ENCODE measurements at places on chromosomes 5 and 9.

- DNase-seq: peak; percentile 94
These were observed 639.7 kb downstream of the BNC2 start for GRCh38 chr9:16230731-16231130.

DNA sequence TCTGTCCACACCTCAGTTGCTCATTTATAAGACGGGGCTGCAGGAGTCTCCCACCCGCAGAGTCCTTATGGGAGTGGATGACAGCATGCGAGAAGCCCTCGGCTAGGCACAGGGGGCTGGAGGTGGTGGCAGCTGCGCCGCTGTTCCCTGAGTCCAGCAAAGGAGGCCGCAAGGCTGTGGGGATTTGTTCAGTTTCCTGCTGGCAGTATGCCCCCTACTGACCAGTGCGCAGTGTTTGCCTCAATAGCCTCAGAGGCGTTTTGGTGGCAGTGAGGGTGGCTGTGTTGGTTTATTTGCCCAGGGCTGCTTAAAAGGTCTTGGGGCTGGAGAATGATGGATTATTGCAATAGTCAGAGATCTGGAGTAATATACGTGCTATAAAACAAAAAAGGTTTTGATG, 176.3 kb upstream of the OTULINL start:
- peak; percentile 23 for DNase-seq

GRCh38 chr9:95433096-95433819, 83.5 kb downstream of the PTCH1 start:
- DNase-seq: no peak

- no peak for DNase-seq
These were observed 4.4 kb upstream of the DIAPH1 start for GRCh38 chr5:141623186-141623585.

DNA sequence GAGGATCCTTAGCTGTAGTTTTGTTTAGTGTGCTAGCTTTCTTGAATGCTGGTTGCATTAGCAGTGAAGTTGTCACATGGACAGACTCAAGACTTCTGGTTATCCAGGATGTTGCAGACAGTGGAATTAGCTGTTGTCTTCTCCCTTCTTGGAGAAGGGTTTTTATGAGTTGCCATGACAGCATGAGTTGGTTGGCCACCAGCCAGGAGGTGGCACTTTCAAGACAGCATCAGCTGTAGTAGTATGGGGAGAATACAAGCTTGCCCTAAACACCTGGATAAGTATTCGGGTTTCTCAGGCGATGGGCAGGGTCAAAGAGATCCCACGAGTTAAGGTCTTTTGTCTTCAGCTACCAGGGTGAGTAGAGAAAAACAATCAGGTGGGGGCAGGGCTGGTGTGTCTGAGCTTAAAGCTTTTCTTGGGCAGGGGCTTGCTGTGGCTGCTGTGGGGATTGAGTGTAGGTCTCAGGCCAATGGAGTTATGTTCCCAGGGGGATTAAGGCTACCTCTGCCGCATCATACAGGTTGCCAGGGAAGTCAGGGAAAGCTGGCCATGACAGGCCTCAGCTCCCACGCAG, 7.7 kb upstream of the C5orf47 start:
- DNase-seq: no peak

DNA sequence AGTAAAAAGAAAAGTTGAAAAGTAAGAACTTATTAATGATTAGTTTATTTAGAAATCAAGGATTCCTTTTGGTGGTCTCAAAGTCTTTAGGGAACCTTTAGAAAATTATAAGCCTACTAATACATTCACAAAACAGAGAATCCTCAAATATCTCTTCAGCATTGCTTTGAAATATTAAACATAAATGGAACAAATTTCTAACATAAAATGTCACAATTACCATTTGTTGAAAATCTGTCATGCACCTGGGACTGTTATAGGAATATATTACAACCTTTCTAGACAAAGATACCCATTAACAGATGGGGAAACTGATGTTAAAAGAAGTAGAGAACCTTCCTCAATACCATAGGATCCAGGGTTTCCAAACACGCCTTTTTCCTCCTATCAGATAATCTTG, 83.2 kb downstream of the LHFPL2 start:
- DNase-seq: no peak

- DNase-seq: no peak
These were observed at the start of gene CSF2 for GRCh38 chr5:132073231-132074013. Gene CSF2 (plus strand): TSS chr5:132073789. CDS start chr5:132073824, 35 bp downstream.

- DNase-seq: no peak
These were observed 4.2 kb downstream of the SERINC5 start for GRCh38 chr5:80251636-80252035.

GRCh38 chr9:128162215-128163026, 2.4 kb downstream of the BBLN start:
- no peak for DNase-seq

DNA sequence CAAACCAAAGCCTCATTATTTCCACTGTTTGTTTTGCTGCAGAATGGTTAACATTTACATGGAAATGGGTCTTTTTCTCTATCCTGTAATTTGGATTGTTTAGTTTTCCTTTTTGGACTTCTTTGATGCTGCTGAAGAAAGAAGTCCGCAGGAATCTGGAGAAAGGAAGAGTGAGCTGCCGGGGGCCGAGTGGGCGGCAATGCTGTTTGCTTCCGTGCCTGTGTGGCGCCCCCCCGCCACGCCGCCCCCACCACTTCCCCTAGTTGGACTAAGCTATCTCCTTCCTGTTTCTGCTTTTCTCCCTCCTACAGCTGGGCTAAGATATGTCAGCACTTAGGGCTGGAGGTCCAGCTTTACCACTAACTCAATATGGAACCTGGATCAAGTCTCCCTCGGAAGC, 39.7 kb downstream of the ACTL7B start:
- no peak for DNase-seq

GRCh38 chr9:121821326-121821725, 169.9 kb downstream of the DAB2IP start:
- no peak for DNase-seq

DNA sequence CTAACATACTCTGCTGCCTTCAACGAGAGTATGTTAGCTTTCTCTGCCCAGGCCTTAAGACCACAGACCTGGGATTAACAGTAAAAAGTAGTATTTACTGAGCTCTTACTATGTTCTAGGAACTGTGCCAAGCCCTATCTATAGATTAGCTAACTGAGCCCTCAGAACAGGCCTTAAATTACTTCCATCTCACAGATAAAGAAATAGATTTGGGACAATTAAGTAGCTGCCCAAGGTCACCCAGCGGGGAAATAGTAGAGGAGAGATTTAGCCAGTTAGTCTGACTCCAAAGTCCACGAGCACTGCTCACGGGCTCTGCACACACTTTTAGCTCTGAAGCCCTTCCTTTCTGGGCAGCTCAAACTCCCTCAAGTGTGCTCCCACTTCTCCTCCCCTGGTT, 64.5 kb upstream of the EQTN start:
- no peak for DNase-seq

DNA sequence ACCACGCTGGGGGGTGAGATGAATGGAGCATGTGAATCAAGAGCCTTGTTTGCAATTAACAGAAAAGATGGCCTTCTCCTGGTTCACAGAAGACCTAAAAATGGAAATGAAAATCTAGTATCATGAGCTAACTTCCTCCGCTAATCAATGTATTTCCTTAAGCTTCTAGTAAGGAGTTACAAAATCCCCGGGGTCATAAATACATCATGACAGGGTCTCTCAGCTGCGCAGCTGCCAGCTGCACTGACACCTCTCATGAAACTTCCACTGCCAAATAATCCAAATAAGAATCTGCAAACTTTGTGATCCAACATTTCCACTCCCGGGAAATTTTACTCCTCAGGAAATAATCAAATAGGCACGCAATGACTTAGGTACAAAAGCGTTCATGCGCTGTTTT, 11.9 kb downstream of the MYO10 start:
- no peak for DNase-seq

DNA sequence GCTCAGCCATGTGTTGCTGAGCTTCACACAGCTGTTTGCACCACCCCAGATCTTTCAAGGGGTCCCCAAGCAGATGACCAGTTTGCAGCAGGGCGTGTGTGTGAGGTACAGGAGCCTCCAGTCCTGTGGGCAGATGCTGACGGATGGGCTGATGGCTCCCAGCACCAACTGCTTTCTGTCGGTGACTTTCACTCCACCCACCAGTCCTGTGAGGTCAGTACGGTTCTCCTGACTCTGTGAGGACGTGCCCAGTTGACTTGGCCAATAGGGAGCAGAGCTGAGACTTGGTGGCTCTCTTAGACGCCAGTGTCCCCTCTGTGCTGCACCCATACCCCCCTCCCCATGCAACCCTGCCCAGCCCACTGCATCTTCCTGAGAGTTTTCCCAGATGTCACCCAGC, 19.7 kb downstream of the COL5A1 start:
- DNase-seq: no peak

DNA sequence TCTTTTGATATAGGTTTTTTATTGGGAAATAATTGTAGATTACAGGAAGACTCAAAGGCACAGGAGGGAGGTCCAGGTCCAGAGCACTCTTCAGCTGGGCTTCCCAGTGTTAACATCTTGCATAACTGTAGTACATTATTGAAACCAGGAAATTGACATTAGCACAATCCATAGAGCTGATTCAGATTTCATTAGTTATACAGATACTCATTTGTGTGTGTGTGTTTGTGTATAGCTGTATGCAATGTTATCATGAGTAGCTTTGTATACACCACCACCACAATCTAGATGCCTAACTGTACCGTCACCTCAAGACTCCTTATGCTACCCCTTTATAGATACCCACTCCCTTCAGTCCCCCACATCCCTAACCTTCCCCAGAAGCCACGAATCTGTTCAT, 47.9 kb downstream of the SLC36A1 start:
- DNase-seq: no peak

- no peak for DNase-seq
These were observed 73.5 kb upstream of the COL5A1 start for GRCh38 chr9:134568116-134568515.

GRCh38 chr9:98795970-98796363, 388 bp downstream of the ANKS6 start:
- DNase-seq: peak; percentile 51

GRCh38 chr9:93057703-93058354, 672 bp upstream of the SUSD3 start:
- no peak for DNase-seq

- no peak for DNase-seq
These were observed 1013.6 kb downstream of the CDH9 start for GRCh38 chr5:26024774-26025173.

GRCh38 chr5:31770132-31770720, 131.3 kb downstream of the PDZD2 start:
- no peak for DNase-seq

- no peak for DNase-seq
These were observed 12.9 kb downstream of the TJP2 start for GRCh38 chr9:69186841-69187611.

- DNase-seq: no peak
These were observed 136.4 kb upstream of the FBXL7 start for GRCh38 chr5:15363601-15364000.

DNA sequence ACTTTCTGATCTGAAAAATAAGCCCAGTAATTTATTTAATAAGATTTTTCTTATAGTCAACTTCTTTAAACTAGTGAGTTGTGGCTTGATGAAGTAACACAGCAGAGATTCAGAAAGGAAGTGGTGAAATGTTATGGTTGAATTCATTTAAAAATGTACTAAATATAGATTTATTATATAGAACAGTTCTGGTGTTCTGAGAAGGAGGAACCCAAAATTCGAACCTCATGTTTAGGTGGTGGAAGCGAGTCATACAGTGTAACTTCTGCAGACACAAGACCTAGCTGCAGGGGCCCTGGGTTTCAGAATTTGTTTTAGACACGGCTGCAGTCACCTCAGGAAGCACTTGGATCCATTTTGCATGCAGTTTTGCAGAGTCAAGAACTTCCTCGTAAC, 188.2 kb downstream of the TRIO start:
- DNase-seq: no peak

GRCh38 chr9:129493706-129494047, 127.2 kb downstream of the C9orf50 start:
- DNase-seq: no peak

DNA sequence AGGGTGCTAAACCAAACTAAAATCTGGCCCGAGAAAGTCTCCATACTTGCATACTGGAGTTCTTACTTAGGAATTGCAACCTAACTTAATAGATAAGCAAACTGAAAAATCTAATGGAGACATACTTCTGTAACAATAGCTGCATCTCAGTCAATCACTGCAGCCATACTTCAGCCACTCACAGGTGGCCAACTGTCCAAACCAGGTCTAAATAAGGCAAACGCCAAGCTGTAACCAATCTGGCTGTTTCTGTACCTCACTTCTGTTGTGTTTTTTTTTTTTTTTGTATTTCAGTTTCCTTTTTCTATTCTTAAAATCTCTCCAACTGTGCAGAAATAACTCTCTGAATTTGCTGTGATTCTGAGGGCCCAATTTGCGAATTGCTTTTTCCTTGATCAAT, 4.4 kb upstream of the NDUFB6 start:
- no peak for DNase-seq

GRCh38 chr5:139453683-139454567, 8.6 kb downstream of the ECSCR start:
- DNase-seq: no peak

DNA sequence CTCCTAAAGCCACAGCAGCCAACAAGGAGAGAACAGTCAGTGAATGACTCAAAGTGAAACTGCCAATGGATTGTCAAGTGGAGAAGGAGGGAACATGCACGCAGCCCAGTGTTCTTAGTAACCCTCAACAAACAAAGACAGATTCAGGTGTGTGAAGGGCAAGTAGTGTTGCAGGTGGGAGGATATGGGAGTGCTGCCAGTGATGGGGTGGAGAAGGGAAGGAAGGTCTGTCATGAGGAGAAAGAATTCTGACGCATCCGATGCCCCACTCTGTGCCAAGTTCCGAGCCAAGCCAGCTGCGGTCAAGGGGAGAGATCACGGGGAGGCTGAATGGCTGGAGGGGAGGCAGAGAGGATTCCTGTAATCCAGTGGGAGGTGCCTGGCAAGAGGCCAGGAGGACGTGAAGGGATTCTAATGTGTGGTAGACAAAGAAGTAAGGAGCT, 56.5 kb downstream of the CAST start:
- no peak for DNase-seq

- DNase-seq: peak; percentile 32
These were observed 6.5 kb upstream of the RICTOR start for GRCh38 chr5:39080597-39081204.

Data from NCI-H526 (cell line).